ENCODE measurements at places on chromosomes 5 and 9.

DNA sequence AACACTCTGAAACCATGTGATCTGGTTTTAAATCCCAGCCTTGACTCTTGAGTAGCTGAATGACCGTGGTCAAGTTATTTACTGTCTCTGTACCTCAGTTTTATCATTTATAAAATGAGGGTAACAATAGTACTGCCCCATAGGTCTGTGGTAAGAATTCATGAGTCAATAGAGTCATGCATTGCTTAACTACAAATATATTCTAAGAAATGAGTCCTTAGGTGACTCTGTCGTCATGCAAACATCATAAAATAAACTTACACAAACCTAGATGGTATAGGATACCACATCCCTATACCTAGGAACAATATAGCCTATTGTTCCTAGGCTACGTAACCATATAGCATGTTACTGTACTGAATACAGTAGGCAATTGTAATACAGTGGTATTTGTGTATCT, 20.3 kb upstream of the ABCA1 start:
- DNase-seq, result no peak

DNA sequence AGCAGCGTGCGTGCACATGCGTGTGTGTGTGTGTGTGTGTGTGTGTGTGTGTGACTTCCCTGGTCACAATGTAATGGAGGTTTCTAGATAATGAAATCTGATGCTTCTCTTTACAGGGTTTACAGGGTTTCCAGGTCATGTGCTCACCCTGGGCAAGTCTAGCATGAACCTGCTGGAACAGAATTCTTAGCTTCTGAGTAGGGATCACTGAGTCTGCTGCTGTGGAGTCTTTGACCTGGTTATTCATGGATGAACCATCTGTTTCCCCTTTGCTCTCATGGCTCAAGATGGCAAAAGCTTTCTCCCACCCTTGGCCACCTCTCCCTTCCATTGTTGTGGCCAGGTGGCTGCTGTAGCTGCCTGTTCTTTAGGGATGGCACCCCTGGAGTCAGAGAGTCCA, 111.6 kb upstream of the SHB start:
- DNase-seq, result no peak

- DNase-seq, result no peak
These were observed 335 bp downstream of the ROPN1L start for GRCh38 chr5:10441992-10442435.

DNA sequence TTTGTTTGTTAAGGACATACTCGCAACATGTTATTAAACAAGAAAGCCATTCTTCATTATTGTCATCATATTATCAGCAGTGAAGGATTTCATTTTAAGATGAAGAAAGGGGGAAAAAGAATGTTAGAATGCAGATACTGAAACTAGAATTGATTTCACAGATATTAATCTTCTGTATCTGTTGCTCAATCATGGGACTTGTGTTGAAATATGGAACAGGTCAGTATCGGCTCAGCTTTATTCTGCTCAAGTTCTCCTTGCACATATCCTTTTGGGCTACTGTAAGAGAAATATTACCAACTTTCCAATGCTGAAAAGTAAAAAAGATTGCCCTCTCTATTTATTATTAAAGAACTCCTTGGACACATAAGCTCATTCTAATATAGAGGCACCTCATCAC, 13.8 kb upstream of the ANXA1 start:
- DNase-seq, result no peak

DNA sequence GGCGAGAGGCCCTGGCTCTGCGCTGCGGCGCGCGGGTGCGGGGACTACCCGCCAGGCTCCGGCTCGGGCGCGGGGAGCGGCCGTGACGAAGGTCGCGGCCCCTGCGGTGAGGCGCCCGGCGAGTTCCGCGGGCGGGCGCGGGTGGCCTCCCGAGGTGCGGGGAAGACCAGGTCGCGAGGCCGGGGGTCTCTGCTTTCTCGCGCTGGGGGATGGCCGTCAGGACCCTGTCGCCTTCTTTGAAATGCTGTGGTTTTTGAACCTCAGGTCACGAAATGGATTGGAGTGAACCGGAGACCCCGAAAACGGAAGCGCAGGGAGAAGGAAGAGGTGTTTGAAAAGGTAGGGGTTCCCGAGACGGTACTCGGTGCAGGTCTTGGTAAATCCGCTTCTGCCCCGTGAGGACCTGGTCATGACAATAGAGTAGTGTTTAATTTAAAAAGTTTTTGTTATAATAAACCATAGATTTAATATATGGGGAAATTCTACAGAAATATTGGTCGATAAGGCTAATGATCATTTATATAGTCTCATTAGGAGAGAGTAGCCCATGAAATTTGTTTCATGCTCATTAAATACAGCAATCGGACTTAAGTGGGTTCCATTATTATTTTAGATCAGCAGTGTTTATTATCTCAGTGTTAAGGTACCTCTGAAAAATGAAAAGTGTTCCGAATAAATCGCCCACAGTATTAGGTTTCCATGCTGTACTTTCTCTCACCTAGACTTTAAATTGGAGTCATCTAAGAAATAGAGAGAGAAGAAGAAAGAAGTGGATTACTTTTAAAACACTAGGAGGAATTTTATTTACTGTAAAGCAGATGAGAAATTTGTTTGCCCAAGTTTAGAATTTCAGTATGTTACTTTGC, 279.0 kb downstream of the AOPEP start:
- peak; percentile 72 for DNase-seq

DNA sequence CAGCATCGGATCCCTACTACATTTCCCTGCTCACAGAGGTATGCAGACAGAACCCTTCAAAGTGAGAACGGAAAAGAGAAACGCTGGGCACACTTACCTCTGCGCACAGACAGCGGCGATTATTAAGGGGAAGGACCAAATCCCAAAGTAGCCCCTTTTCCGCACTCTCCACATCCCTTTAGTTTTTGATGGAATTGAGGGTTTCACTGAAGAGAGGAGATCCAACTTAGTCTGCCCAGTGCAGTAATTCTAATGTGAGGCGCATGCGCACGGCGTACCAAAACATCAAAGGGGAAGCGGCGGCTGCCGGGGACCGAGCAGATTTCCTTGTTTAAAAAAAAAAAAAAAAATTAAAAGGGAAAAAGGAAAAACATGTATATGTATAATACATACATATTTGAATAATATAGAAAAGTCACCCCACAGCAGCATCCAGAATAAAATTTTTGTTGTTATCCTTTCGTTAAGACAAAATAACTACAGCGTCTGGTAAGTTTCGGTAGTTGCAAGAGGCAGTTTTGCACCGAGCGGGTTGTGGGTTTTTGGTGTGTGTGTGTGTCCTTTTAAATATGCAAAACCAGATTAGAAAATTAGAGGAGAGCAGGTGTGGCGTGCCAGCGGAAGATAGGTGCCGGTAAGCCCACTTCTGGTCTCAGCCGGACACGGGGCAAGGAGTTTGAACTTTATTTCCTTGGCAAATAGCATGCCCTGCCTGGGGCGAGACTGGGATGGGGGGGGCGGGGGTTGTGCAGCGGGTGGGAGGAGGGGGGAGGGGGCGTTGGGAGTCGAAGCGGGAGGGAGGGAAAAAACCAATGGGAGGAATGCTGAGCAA, at the start of gene GABRB2:
Gene GABRB2, minus strand, starts transcription at position 256 of the 832 bp plus-strand sequence. Its CDS starts 82 bp downstream, at position 174.
- DNase-seq, result peak; percentile 51

Measured in NCI-H69 (cell line).